Activated CD4-positive, alpha-beta T cell treated with anti-CD3 and anti-CD28 coated beads, Interleukin-2, Interleukin-6, amounts not matched to agents 100 ng/mL and 50 ng/mL, durations not matched to agents 16 hours and 8 hours (primary cell): ENCODE measurements at places on chromosomes 7 and 10.

- DNase-seq: peak; percentile 76
Observed at GRCh38 chr10:79608505-79609375, 2.0 kb upstream of the SFTPA1 start.

DNA sequence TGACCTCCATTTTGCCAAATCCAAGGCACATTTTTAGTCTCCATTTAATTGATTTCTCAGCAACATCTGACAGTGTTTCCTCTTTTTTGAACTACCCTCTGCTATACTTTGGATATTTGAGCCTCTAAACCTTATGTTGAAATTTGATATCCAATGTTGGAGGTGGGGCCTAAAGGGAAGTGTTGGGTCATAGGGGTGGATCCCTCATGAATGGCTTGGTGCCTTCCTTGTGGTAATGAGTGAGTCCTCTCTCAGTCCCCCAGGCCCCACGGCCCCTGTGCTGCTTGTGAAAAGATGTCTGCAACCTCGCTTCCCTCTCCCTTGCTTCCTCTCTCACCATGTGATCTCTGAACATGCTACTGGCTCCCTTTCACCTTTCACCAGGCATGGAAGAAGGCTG, 96.8 kb upstream of the DGKB start:
- DNase-seq: no peak

DNA sequence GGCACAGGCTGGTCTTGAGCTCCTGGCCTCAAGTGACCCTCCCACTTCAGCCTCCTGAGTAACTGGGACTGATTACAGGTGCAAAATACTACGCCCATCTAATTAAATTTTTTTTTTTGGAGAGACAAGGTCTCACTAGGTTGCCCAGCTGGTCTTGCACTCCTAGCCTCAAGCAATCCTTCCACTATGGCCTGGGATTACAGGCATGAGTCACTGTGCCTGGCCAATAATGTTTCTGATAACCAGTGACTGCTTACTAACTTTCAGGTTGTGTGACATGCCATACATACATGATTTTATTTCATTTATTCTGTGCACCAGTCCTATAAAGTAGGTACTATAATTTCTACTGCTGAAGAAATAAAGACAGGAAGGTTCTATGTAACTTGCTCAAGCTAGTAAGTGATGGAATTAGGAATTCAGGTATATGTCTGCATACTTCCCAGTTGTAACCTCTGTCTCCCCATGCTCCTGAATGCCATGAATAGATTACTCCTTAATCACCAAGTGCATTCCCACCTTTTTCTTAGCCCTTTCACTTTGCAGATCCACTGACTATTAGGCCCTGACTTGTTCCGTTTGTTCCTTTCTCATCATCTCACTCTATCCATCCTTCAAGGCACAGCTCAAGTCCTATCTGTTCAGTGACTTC, 28.1 kb downstream of the MCU start:
- no peak for DNase-seq

- DNase-seq: no peak
Observed at GRCh38 chr10:13795653-13796555, 209.1 kb downstream of the PRPF18 start.

GRCh38 chr10:123994417-123995081, 98.8 kb downstream of the CHST15 start:
- DNase-seq: peak; percentile 85

DNA sequence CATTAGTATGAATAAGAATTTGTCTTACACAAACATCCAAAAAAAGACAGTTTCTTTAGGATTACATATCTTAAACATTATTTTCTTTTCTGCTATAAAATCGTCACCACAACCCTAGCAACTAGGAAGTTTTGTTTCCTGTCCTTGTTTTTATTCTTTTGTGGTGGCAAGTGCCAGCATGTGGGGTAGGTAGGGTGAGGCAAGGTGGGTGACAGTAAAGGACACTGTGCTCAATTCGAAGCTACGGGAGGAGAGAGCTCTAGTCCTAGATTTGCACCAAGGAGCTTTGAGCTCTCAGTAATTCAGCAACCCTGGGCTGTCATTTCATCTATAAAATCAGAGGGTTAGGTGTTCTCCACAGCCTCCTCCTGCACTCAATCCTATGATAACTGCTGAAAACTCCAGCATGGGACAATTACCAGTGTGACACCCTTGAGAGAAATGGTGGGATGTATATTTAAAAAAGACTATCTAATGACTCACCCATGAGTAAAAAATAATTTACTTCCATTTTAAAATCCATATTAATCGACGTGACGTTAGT, 187.1 kb downstream of the FAM107B start:
- no peak for DNase-seq

GRCh38 chr7:135206941-135207391, 4.4 kb downstream of the WDR91 start:
- DNase-seq: peak; percentile 60

DNA sequence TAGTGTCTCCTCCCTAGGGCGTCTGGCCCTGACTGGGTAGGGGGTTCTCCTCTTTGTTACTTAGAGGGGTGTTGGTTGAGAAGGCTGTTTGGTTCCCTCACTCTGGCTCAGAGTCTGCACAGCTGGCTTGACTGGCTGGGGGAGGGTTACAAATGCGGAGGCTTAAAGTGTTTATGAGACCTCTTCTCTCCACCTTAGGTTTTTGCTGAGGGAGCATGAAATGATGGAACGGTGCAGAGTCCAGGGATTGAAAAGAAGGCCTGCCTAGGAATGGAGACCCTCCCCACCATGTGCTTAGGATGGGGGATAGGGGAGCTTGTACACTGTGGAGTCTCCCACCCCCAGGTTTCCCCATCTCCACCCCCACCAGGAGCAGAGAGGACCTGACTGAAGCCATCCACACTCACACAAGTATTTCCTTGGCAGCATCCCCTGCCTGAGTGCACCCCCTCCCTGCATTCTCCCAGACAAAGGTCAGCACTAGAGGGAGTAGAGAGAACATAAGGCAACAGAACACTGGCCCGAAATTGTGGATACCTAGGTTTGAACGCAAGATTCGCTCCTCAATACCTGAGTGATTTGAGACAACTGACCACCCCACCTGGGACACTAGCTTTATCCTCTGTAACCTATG, 1.7 kb upstream of the LDB1 start:
- no peak for DNase-seq

DNA sequence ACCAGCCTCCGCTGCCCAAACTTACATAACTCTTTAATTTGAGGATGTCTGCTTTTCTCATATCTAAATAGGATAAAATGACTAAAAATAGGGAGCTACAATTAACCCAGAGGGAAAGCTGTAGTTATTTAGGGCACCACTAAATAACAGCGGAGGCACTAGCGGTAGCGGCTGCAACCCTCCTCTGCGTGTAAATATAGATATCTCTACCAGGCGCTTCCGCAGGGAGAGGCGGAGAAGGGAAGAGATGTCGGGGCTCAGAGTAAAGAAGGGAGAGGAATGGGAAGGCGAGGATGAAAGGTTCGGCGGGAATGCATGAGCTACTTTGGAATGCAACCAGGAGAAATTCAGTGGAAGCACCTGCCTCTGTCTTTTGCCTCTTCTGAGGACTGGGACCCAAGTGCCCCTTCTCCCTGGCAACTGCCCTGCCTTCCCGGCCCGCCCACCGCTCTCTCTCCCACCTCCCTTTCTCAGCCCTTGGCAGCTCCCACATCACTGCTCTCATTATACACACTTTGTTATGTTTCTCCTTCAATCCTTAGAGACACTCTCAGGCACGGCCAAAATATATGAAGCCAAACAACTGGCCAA, 698.3 kb downstream of the PARD3 start:
- no peak for DNase-seq

DNA sequence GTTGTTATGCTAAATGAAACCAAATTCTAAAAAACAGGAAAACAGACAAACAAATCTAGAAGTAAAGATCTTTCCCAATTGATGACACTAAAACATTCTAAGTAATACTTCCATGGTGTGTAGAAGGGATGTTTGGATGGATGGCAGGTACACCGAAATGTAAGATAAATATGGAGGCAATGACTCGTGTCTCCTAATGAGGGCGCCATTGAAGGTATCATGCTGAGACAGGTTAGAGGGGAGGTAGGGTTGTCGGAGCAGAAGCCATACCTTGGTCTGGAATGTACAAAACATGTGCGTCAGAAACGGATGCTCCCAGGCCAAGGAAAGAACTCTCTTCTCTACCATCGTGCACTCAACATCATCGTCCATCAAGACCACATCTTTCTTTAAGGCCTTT, 101.4 kb downstream of the PRKCQ start:
- no peak for DNase-seq

- DNase-seq: no peak
Observed at GRCh38 chr7:151423936-151424335, 14.1 kb upstream of the WDR86 start.

DNA sequence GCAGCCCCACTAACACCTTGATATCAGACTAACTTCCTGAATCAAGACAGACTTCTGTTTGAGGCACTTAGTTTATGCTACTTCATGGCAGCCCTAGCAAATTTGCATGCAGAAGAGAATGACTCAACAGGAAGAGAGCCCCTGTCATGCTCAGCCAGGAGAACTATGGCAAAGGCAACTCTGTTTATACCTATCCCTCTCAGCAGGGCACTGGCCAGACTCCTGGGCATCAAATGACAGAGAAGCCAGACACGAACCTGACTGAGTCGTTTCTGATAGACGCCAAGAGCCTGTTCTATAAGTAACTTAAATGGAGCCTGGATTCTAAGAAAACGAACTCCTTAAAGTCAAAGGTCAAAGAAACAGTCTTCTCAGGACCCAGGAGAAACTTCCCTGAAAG, 50.9 kb upstream of the UNC5B start:
- DNase-seq: peak; percentile 9

DNA sequence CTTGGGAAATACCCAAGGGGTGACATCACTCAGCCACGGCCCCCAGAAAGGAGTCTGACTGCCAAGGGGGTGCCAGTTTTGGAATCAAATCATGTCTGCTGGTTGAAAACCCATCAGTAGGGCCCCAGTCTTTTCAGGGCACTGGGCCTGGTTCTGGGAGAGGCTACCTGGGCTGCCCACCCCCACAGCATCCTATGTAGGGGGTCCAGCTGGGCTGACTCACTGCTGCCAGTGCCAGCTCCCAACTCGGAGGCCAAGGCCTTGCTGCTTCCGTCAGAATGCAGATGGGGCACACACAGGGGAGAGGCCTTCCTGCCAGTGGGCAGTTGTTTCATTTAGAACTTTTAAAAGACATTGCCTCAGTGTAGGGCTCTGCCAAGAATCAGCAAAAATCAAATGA, 39.5 kb upstream of the DMBT1 start:
- DNase-seq: no peak

DNA sequence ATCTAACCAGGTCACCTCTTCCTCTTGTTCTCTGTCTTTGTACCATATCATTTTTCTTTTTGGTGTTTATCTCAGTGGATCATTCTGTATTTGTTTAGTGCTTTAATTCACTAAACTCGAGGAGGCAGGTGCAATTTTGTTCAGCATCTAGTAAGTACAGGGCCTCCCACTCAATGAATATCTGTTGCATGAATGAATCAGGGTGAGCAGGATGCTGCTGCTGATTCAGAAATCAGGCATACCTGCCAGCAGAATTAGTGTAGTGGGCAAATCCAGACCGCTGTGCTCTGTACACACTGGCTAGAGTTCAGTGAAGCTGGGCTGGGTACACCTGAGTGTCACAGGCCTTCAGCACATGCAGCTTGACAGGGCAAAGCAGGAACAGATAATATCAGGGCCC, 511.9 kb downstream of the SUGCT start:
- no peak for DNase-seq

- no peak for DNase-seq
Observed at GRCh38 chr7:156474241-156474743, 166.3 kb upstream of the RNF32 start.

GRCh38 chr7:130948822-130949221, 214.8 kb upstream of the KLF14 start:
- DNase-seq: peak; percentile 20

DNA sequence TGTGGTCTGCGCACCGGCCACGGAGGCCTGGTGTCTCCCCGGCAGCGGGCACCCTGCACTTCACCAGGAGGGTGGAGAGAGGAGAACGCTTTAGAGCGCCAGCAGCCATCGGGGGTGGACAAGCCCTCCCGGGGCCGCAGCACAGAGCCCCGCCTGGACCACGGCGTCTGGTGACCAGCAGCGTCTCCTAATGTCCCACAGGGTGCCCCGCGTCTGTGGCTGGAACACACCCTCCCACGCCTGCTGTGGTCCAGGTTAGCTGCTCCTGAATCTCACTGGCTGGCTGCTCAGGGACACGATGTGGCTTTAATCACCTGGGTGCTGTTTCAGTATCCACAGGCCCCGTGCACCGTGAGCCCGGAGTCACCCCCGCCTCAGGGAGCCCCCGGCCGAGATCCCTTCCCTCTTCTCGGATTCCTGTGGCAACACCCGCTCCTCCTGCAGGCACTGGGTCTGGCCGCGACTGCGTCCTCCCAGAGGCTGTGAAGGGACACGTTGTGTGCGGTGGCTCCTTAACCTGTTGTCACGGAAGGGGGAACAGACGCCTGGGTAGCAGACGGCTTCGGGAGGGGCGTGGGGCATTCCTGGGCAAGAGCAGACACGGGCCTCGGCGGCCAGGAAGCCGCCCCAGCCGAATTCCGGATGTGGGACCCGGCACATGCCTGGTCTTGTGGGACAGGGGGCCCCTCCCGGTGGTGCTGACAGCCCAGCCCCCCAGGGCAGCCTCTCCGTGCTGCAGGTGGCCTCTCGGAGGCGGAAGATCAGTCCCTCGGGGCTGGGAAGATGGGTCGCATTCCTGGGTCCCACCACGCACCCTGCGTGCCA, 78.9 kb downstream of the FOXL3 start:
- no peak for DNase-seq
